ENCODE measurements at places on chromosomes 7 and 10.

GRCh38 chr7:106178593-106179134, 66.6 kb upstream of the SYPL1 start:
- no peaks in the 10 kb centered on the region for H3K27me3 ChIP-seq
- no peak overlapping the region for H3K4me3 ChIP-seq
- H3K36me3 ChIP-seq: no peaks in the 10 kb centered on the region
- peak; percentile 66 for DNase-seq

- H3K27me3 ChIP-seq: no peaks in the 10 kb centered on the region
- no peaks in the 10 kb centered on the region for H3K36me3 ChIP-seq
- H3K4me1 ChIP-seq: no peaks in the 10 kb centered on the region
- H3K27ac ChIP-seq: no peak overlapping the region
Observed at GRCh38 chr7:147079083-147079482, 962.5 kb downstream of the CNTNAP2 start.

DNA sequence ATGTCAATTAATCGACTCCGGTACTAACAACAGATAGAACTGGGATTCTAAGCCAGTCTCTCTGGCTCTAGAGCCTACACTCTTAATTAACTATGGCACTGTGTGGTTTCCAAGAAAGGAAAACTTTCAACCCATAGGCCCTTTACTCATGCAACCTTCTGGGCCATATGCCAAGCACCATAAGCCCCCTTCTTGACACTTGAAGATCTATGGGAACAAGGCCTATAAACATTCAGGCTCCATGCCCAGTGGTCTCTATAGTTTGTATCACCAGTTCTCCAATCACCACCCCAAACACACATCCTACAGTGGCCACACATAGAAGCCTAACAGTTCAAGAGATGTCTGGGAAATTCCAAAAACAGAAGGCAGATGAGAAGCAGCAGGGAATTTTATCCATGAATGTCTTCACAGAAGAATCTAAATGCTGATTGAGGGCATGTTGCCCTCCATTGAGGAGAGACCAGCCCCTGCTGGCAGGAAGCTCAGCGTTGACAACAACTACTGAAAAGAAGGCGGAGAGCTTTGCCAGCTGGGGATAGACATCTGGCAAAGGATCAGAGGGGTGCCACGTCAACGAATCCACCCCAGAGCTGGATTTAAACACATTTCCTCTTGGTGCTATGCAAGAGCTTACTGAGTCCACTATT, 64.4 kb downstream of the GRM3 start:
- H3K27me3 ChIP-seq: no peaks in the 10 kb centered on the region
- H3K4me1 ChIP-seq: no peaks in the 10 kb centered on the region
- H3K4me3 ChIP-seq: no peak overlapping the region
- no peaks in the 10 kb centered on the region for H3K36me3 ChIP-seq
- H3K27ac ChIP-seq: no peak overlapping the region

DNA sequence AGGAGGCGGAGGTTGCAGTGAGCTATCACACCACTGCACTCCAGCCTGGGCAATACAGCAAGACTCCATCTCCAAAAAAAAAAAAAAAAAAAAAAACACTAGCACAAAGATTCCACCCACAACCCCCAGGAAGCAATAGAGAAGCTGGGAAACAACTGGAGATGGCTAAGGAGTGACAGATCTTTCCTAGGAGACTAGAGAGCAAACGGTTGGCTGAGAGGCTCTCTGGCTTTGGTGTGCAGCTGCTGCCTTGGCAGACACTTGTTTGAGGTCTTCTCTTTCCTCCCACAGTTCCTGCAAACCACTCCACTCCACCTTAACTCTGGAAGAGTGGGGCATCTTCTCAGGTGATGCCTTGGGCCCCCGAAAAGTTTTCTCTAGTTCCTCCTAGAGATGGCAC, 78.5 kb upstream of the LANCL2 start:
- H3K4me3 ChIP-seq: no peak overlapping the region
- no peaks in the 10 kb centered on the region for H3K36me3 ChIP-seq
- no peak overlapping the region for H3K27ac ChIP-seq
- no peaks in the 10 kb centered on the region for H3K4me1 ChIP-seq
- H3K27me3 ChIP-seq: no peaks in the 10 kb centered on the region

DNA sequence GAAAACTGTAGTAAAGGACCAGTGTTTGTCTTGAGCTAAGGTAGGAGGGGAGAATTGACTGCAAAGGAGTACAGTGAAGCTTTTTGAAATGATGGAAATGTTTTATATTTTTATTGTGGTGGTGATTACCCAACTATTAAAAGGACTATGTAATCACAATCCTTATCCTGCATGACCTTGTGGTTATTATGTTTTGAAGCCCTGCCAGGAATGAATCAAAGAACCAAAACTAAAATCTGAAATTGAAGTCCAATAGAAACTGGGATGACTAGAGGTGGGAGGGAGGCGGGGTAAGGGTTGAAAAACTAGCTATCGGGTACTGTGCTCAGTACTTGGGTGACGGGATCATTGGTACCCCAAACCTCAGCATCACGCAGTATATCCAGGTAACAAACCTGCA, 8.2 kb downstream of the CCDC7 start:
- no peaks in the 10 kb centered on the region for H3K36me3 ChIP-seq
- no peak overlapping the region for H3K27ac ChIP-seq
- H3K4me3 ChIP-seq: no peak overlapping the region

- H3K36me3 ChIP-seq: no peaks in the 10 kb centered on the region
- no peaks in the 10 kb centered on the region for H3K4me1 ChIP-seq
- no peak overlapping the region for H3K4me3 ChIP-seq
Observed at GRCh38 chr7:28114056-28114455, 66.5 kb downstream of the JAZF1 start.

GRCh38 chr10:31962826-31963588, 34.4 kb upstream of the ARHGAP12 start:
- H3K27ac ChIP-seq: no peak overlapping the region
- H3K4me1 ChIP-seq: no peaks in the 10 kb centered on the region
- no peaks in the 10 kb centered on the region for H3K36me3 ChIP-seq
- no peak for DNase-seq
- H3K4me3 ChIP-seq: no peak overlapping the region

DNA sequence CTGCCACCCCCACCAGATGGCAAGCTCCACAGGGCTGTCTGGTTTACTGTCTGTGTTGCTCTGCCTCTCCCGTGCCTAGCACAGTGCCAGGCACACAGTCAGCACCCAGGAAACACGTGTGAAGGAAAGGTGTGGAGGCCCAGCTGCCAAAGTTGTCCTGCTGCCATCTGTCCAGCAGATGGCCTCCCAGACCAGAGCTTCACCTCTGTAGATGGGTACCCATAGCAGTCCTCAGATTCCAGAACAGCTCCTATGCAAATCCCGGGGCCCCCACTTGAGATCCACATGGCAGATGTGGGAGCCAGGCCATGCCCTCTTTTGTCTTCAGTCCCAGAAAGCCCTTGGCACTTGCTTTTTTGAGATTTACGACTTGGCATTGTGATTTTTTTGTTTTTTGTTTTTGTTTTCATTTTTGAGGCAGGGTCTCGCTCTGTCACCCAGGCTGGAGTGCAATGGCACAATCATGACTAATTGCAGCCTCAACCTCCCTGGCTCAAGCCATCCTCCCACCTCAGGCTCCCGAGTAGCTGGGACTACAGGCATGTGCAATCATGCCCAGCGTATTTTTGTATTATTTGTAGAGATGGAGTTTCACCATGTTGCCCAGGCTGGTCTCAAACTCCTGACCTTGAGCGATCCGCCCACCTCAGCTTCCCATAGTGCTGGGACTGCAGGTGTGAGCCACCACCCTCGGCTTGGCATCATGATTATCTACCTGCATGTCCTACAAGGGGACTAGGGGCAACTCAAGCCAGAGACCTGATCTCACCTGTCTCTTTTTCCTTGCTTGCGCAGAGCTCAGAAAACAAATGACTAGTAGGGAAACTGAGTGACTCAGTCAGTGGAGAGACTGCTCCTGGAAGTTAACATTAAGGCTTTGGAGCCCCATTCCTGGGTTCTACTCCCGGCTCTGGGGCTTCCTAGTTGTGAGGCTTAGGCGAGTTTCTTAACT, 16.9 kb upstream of the PALD1 start:
- H3K27me3 ChIP-seq: no peaks in the 10 kb centered on the region
- no peak overlapping the region for H3K4me3 ChIP-seq
- no peaks in the 10 kb centered on the region for H3K36me3 ChIP-seq
- H3K4me1 ChIP-seq: no peaks in the 10 kb centered on the region

DNA sequence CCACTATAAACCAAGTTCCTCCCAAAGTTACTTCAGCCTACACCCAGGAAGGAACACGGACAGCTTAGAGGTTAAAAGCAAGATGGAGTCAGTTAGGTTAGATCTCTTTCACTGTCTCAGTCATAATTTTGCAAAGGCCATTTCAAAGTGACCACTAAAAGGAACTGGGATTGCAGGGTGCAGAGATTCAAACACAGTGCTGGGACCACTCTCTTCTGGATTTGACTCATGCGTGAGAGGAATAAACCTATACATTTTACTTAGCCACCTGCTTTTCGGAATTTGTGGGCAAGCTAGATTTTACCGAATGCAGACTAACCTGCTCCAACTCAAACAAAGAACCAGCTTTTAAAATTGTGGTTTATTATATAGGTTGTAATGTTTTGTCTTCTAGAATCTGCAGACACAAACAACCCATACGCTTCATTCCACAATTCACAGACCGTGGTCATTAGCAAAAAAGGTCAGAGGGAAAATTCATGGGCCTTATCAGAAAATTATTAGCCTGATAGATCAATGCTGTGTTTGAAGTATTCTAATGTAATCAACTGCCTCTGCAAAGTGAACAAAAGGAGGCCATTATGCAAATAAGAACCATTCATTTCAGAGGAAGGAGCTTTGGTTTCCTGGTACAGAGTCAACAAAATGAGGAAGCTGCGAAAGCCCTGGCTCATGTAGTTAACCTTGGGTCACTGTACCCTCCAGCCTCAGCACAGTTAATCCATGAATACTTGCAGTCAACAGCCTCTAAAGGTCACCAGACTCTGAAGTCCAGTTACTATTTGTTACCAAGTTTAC, 342.7 kb upstream of the KLF6 start:
- H3K36me3 ChIP-seq: no peaks in the 10 kb centered on the region
- H3K4me1 ChIP-seq: no peaks in the 10 kb centered on the region
- no peak for DNase-seq
- no peaks in the 10 kb centered on the region for H3K27me3 ChIP-seq
- no peak overlapping the region for H3K27ac ChIP-seq
- H3K4me3 ChIP-seq: no peak overlapping the region

DNA sequence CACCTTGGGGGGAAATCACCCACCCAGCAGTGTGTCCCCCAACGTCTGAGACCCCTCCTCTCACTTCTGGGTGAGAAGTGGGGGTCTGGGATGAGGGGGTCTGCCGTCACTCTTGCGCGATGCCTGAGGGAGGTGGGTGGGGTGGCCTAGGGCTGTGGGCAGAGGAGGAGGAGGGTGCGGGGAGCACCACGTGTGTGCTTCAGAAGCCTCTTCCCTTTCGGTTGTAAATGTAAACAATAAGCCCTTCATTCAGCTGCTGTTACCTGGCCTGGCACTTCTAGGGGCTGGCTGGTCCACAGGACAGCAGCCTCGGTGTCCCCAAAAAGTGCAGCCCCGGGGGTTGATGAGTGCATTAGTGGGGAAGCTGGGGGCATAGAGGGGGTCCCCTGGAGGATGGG, 1.3 kb downstream of the CLIP2 start:
- DNase-seq: no peak
- no peaks in the 10 kb centered on the region for H3K27me3 ChIP-seq
- peaks cover 13% of the 10 kb centered on the region for H3K4me1 ChIP-seq
- peak overlapping the region; percentile 62 for H3K4me3 ChIP-seq
- H3K36me3 ChIP-seq: no peaks in the 10 kb centered on the region

GRCh38 chr7:68760556-68760955, 837.7 kb upstream of the AUTS2 start:
- no peak overlapping the region for H3K4me3 ChIP-seq
- DNase-seq: no peak
- no peak overlapping the region for H3K27ac ChIP-seq
- no peaks in the 10 kb centered on the region for H3K27me3 ChIP-seq

DNA sequence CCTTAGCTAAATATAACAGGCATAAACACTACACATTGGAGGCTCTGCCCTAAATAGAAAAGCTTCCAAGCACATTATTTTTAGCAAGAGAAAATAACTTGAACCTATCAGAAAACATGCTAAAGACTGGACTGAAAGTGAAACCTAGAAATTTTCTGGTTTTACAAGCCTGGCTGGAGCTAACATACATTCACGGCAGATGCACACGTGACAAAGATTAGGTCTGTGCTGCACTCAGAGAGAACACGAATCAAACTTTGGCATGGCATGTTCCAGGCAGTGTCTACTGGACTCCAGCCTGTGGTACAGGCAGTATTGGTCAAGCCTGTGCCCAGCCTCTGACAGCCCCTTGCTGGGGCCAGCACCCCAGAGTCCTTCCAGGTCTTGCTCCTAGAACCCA, 94.1 kb upstream of the PCBD1 start:
- no peaks in the 10 kb centered on the region for H3K4me1 ChIP-seq
- no peak overlapping the region for H3K4me3 ChIP-seq
- DNase-seq: no peak

- H3K27me3 ChIP-seq: no peaks in the 10 kb centered on the region
- H3K27ac ChIP-seq: no peak within 1 kb of the TSS
- H3K36me3 ChIP-seq: no peaks in the 10 kb centered on the region
Observed at GRCh38 chr7:64045301-64046040, at the start of gene ZNF727. ZNF727 (plus strand) TSS chr7:64045434; CDS start chr7:64045622, 188 bp downstream.

GRCh38 chr10:870564-871166, 60.8 kb downstream of the LARP4B start:
- peak overlapping the region; percentile 69 for H3K27ac ChIP-seq
- no peak for DNase-seq
- H3K27me3 ChIP-seq: no peaks in the 10 kb centered on the region
- no peak overlapping the region for H3K4me3 ChIP-seq
- H3K4me1 ChIP-seq: peaks cover 43% of the 10 kb centered on the region
- no peaks in the 10 kb centered on the region for H3K36me3 ChIP-seq

DNA sequence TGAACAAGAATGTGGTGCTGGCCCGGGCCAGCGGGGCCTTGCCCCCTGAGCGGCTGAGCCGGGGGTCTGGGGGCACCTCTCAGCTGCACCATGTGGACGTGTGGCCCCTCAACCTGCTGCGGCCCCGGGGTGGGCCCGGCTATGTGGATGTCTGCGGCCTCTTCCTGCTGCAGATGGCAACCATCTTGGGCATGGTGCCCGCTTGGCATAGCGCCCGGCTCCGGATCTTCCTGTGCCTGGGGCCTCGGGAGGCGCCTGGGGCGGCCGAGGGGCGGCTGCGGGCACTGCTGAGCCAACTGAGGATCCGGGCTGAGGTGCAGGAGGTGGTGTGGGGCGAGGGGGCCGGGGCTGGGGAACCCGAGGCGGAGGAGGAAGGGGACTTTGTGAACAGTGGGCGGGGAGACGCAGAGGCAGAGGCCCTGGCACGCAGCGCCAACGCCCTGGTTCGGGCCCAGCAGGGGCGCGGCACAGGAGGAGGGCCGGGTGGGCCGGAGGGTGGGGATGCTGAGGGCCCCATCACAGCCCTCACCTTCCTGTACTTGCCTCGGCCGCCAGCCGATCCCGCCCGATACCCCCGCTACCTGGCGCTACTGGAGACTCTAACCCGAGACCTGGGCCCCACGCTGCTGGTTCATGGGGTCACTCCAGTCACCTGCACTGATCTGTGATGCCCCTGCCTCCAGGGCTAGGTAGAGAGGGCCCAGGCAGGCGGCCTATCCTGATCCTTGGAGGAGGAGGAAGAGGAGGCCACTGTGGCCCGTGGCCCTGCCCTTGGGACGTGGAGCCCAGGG, 1.1 kb upstream of the TRIP6 start:
- no peaks in the 10 kb centered on the region for H3K36me3 ChIP-seq
- H3K4me1 ChIP-seq: no peaks in the 10 kb centered on the region
- peak overlapping the region; percentile 95 for H3K27ac ChIP-seq
